ENCODE measurements at places on chromosomes 3 and 15.

DNA sequence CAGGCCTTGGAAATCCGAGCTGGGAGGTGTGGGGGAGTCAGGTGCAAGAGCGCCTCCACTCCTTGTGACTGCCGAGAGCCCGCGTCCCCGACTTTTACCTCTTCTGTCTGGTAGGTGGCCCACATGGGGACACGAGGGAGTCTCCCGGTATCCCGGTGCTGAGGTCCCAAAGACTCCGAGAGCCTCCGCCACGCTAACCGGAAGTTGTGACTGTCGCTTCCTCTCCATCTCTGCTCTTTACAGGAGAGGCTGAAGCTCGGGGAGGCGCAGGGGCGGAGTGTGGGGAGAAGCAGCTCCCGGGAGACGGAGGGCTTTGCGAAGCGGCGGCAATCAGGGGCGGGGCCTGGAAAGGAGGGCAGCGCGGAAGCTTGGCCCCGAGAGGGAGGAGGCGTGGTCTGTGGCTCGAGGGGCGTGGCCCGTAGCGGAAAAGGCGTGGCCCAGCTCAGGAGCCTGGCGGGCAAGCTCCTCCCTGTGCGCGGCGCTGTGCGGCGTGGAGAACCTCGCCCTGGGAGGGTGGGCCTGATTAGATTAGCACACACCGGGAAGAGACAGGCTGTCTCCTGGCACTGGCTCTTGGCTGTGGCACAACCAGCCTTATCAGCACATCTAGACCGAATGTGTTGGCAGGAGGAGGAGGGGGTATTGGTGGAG lies 143.9 kb downstream of the GABRB3 start:
- DNase-seq, result no peak

GRCh38 chr3:145377301-145377700 lies 783.7 kb downstream of the PLOD2 start:
- DNase-seq, result no peak

DNA sequence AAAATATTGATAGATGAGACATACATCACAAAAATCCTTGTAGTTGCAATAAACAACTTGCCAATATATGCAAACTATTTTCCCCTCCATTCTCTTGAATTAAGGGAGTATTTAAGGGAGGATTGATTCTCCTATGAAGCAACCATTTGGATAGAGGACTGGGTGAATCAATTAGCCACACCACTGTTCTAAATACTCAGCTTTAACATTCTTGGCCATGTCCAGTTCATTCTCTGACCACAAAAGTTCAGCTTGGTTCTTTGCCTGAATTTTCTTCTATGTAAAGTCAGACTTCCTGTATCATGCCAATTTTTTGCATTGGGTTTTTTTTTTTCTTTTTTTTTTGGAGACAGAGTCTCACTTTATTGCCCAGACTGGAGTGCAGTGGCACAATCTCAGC lies 15.8 kb upstream of the SEC11A start:
- DNase-seq, result no peak

DNA sequence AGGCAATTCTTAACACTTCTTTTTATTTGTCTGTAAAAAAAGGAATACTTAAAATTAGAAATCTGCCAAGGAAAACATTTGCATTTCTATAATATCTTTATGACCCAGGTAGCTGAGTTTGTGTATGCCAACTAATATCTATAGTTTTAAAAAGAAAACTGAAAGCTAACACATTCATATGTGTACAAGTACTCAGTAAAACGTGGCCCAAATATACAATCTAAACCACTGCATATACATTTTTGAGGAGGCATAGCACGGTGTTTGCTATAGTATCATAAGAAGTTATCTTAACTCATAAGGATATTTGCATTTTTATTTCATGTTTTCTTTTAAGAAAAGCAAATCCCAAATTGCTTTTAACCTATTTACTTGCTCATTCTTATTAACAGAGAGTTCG lies 172.7 kb downstream of the ZBTB20 start:
- DNase-seq, result no peak

GRCh38 chr3:70861855-70862254 lies 549.4 kb upstream of the MDFIC2 start:
- DNase-seq, result peak; percentile 56

DNA sequence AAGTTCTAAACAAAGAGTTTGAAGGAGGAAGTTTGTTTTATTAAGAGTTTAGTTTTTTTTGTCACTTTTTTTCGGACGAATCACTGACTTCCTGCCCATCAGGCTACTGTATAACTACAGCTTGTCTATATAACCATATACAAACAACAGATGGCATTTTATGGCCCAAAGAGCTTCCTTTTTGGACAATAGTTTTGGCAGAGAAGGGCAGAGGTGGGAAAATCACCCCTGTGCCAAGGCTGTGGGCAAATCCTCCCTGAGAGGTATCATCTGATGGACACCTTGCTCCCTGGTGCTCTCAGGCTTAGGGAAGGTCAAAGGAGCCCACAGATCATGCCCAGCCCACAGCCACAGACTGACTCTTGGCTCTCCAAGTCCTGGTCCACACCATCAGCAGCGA lies 113.4 kb downstream of the OXNAD1 start:
- DNase-seq, result no peak

GRCh38 chr3:142724682-142725356 lies 985 bp downstream of the TRPC1 start:
- no peak for DNase-seq

DNA sequence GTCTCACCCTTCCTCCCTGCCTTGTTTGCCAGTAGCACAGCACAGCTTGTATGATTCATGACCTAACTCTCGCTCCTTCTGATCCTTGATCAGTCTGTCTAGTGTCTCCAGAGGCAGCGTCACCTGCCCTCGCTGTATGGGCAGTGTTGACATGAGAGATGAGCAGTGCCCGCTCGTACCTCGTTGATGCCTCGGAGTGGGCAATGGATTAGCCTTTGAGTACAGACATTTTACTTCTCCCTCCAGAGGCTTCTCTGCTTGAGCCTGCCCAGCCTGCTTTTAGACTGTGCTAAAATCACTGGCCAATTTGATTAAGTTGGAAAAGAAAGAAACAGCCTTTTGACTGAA lies 569.0 kb downstream of the NTRK3 start:
- no peak for DNase-seq

DNA sequence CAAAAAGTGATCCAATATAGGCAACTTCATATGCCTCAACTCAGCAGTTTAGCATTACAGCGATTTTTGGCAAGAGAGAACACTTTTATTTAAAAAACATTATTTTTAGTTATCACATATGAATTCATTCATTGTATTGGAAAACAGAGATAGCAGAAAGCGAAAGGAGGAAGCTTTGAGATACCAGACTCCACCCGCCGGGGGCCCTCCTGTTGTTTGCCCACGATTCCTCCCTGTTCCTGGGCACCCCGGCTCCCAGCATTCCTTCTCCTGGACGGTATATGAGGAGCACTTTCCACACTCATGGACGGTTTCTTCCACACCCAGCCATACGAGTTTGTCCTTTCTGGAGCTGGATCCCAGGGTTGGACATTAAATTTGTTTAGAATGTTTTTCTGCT lies 18.2 kb downstream of the APBA2 start:
- DNase-seq, result no peak

DNA sequence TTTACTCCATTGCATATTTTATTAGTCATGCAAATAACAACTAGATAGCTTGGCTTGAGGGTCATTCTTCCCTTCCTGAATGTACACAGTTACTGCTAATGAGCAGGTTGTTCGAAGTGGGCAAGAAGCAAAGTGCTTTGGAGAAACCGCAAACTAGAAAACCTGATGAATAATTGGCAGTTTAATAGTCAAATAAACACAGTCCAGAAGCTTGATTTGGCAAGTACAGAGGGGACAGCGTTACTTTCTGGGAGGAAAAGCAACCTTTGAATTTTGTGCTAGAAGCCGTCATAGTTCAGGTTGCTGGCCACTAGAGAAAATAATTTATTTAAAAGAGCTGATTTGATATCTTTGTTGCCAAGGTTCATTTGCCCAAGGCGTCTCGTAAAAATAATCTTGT lies 94.9 kb downstream of the MFSD1 start:
- DNase-seq, result no peak

GRCh38 chr3:72279631-72280041 lies 494.7 kb upstream of the PROK2 start:
- no peak for DNase-seq

- DNase-seq, result no peak
Measured at GRCh38 chr3:47901280-47901833, 98.4 kb downstream of the DHX30 start.

- DNase-seq, result no peak
Measured at GRCh38 chr15:77549576-77550288, 83.0 kb downstream of the LINGO1 start.

- DNase-seq, result peak; percentile 60
Measured at GRCh38 chr3:47016934-47017435, 37.5 kb downstream of the NBEAL2 start.

- DNase-seq, result no peak
Measured at GRCh38 chr3:115861166-115861733, 237.9 kb downstream of the GAP43 start.

DNA sequence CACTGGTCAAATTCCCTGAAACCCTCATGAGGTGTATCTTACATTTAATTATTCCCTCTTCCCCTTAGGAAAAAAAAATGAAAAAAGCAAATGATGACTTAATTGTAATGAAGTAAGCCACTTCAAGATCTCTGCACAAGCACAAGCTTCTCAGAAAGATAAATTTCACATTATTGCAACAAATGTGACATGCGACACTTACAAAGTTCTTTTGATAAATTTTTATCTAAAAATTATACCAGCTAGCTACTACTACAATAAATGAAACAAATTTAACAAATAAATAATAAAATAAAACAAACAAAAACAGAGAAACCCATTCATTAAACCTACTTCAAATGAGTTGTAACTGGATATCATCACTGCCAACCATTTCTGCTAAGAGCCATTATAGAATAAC lies 10.0 kb upstream of the TM2D3 start:
- DNase-seq, result no peak

- no peak for DNase-seq
Measured at GRCh38 chr3:107925851-107926250, 165.0 kb downstream of the CD47 start.

DNA sequence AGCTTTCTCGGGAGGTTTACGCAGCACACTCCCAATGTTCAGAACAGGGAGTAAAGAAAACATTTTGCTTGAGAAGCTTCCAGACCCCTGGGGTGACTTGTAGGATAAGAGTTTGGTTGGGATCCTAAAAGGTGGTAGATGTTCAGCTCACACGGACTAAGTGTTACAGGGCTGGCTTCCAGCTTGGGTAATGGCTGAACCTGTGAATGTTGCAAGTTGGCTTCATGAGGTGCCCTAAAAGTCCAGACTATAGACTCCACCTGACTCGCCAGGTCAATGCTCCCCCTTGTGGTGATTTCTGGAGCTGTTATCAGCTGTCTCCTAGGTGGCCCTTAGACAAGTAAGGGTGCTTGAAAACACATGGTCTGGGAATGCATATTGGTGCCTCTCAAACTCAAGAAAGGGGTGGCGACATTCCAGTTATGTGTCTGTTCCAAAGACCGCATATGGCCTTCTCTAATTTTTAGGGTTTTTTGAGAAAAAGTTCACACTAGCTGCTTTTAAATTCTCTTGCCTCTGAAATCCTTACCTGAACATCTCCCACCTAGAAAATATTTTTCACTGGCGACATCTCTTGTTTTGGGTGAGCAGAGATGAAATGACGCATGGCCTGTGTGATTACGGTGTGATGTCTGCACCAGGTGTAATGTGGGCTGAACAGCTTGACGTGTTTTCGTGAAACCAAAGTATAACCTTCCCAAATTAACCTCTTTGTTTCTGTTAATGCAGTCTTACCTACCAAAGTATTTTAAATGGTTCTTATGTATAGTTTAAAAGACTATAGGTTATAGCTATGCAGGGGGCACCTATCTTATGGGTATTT lies 175.7 kb upstream of the KBTBD8 start:
- no peak for DNase-seq

GRCh38 chr15:64842096-64842939 lies 603 bp downstream of the PLEKHO2 start:
- DNase-seq, result no peak

GRCh38 chr3:136023264-136023978 lies 57.9 kb downstream of the PPP2R3A start:
- no peak for DNase-seq

DNA sequence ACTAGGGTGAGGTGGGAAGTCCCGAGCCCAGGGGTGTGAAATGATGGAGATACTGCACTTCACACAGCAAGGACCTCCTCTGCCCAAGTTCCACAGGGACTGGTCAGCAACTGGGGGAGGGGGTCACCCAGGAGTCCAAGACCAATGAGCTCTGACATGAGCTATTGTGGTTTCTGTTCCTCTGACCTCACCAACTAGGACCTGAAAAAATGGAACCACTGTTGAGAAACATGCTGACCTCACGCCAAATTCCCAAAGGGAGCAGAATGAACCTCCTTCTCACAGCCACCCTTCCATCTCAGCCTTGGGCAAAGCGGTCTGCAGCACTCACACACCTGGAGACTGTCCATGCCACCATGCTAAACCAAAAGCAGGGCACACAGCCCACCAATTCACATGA lies 69.3 kb downstream of the LRIG1 start:
- DNase-seq, result peak; percentile 69
